ENCODE measurements at places on chromosomes 12 and 14.

DNA sequence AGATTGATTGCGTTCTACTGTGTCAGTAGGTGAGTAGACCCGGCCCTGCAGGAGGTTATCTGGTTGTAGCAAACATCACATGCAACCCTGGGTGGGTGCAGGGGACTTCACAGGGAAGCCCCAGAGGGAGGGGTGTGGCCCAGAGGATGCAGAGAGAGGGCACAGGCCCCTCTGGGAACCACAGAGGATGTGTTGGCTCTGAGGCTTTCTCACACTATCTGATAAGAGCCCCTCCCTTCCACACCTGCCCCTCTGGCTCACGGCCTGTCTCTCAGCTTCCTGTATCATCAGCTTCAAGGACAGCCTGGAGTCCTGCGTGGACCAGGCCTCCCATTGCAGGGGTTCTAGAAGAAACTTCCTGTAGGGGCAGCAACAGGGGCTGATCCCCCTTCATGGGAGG, 101.9 kb downstream of the RIN3 start:
- DNase-seq = peak; percentile 38

DNA sequence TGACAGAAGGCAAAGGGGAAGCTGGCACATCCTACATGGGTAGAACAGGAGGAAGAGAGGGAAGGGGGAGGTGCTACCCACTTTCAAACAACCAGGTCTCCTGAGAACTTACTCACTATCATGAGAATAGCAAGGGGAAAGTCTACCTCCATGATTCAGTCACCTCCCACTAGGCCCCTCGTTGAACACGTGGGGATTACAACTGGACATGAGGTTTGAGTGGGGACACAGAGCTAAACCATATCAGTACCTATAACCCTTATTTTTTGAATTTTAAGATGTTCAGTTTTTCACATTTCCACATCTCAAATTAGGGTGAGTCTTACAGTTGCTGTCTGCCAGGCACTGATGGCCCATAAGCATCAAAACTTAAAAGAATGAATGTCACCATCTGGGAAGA, 80.2 kb upstream of the ST8SIA1 start:
- no peak for DNase-seq

DNA sequence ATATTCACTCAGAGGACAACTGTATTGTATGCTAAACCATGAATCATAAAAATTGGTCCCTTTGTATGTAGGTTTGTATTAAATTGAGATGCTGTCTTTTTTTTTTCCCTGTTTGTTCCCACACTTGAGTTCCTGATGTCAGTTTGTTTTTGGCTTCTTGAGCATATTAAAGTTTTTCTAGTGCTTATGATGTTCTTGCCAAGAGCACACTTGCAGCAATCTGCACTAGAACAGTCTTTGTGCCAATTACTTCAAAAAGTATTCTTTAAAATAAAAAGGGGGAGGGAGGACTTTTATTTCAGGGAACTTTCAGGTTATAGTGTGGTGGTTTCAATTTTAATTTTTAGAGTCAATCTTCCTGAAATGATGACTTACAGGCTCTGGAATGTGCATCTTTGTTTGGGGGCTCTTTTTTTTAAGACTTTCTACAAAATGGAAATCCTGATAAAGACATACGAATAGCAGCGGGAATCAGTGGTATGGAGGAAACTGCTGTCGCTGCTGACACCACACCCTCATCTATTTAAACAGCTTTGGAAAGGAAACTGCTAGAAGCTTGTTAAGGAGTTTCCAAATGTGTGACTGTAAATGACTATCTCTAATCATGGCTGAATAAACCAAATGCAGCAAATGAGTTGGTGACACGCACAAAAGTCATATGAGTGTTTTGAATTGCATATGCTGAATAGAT, 188.6 kb downstream of the EGLN3 start:
- DNase-seq = no peak

GRCh38 chr12:4145990-4146859, 127.3 kb upstream of the CCND2 start:
- peak; percentile 69 for DNase-seq

- no peak for DNase-seq
Measured at GRCh38 chr14:35878272-35879150, 52.4 kb downstream of the BRMS1L start.

- DNase-seq = no peak
Measured at GRCh38 chr14:68084256-68084655, 264.7 kb downstream of the RAD51B start.

DNA sequence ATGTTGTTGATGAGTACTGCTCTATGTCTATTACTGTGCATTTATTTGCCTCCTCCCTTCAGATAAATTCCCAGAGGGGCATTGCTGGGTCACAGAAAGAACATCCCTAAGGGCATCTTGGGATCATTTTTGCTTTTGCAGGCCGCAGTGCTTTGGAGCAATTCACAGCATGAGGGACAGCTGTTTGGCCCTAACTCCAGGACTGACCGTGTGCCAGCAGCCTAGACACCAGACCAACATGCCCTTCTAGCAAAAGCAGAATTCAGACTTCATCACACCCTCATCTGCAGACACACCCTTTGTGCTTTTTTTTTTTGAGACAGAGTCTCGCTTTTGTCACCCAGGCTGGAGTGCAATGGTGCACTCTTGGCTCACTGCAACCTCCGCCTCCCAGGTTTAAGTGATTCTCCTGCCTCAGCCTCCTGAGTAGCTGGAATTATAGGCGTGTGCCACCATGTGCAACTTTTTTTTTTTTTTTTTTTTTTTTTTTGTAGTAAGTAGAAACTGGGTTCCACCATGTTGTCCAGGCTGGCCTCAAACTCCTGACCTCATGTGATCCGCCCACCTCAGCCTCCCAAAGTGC, 31.0 kb downstream of the RNF34 start:
- no peak for DNase-seq

DNA sequence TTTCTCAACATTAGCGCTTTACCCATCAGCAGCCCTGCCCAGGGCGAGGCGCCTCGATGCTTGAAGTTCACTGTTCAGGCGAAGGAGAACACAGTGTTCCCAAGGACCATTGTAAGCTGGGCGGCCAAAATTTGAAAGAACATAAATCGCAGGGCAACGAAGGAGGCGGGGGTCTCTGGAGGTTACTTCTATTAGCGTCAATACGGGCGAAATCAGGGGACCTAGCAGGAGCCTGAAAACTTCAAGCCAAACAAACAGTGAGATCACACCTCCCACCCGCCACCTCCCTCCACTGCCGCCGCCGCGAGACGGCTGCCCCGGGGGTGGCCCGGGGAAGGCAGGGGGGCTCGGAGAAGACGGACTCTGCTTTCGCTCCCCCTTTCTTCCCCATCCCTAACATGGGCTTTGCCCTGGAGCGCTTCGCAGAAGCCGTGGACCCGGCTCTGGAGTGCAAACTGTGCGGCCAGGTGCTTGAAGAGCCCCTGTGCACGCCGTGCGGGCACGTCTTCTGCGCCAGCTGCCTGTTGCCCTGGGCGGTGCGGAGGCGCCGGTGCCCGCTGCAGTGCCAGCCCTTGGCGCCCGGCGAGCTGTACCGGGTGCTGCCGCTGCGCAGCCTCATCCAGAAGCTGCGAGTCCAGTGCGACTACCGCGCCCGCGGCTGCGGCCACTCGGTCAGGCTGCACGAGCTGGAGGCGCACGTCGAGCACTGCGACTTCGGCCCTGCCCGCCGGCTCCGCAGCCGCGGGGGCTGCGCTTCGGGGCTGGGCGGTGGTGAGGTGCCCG, at the start of gene PDZRN4:
Gene PDZRN4, plus strand, starts transcription at position 263 of the 783 bp plus-strand sequence.
- no peak for DNase-seq

- DNase-seq = no peak
Measured at GRCh38 chr12:118982984-118983761, 1.8 kb downstream of the SRRM4 start.
